ENCODE measurements at places on chromosomes 4 and X.

DNA sequence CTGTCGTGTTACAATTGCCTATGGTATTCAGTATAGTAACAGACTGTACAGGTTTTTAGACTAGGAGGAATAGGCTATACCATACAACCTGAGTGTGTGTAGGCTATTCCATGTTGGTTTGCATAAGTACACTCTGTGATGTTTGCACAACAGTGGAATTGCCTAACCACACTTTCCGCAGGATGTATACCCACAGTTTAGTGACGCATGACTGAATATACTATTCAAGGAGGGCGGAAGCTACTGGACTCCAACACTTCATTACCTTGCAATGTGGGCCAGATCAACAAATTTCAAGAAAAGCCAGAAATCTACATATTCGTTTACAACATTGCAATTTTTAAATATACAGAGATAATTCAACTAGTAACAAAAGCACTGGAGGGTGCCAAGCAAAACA lies 317.2 kb downstream of the PDGFC start:
- DNase-seq, result no peak

GRCh38 chr4:55592014-55592413 lies at the start of gene PDCL2:
PDCL2 (minus strand) TSS chr4:55592245; CDS start chr4:55592109, 136 bp downstream.
- no peak for DNase-seq

DNA sequence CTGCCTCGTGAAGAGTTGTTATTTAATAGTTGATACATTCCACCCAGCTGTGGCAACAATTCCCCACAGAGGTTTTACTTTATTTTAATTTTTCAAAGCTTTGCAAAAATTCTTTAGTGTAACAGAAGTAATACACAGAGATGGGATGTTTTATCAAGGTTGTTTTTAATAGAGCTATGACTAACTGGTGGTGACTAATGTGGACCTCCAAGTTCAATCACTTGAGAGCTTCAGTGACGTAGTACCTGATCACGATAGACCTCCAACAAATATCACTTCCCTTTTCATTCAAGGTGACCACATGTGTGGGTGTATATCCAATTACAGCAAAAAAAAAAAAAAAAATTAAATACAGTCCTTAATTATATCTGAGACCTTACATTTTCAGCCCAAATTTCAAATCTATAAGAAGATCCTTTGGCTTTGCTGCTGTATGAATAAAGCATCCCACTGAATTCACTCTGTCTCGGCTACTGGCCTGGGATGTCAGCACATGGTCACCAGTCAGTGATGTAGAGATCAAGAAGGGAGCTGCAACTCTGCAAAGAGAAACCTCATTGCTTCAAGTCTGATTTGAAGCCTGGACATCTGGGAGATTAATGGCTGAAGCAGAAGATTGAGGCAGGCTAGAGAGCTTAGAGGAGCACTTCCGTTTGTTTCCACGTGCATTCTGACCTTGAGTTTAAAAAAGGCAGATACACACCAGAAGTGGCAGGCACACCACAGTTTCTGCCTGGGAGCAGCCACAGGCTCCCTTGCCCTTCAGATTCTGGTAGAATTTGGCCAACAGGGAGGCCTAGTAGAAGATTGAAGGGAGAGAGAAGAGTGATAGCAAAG lies 345.9 kb upstream of the NOCT start:
- no peak for DNase-seq

- no peak for DNase-seq
Measured at GRCh38 chr4:169283114-169283509, 12.4 kb upstream of the SH3RF1 start.

DNA sequence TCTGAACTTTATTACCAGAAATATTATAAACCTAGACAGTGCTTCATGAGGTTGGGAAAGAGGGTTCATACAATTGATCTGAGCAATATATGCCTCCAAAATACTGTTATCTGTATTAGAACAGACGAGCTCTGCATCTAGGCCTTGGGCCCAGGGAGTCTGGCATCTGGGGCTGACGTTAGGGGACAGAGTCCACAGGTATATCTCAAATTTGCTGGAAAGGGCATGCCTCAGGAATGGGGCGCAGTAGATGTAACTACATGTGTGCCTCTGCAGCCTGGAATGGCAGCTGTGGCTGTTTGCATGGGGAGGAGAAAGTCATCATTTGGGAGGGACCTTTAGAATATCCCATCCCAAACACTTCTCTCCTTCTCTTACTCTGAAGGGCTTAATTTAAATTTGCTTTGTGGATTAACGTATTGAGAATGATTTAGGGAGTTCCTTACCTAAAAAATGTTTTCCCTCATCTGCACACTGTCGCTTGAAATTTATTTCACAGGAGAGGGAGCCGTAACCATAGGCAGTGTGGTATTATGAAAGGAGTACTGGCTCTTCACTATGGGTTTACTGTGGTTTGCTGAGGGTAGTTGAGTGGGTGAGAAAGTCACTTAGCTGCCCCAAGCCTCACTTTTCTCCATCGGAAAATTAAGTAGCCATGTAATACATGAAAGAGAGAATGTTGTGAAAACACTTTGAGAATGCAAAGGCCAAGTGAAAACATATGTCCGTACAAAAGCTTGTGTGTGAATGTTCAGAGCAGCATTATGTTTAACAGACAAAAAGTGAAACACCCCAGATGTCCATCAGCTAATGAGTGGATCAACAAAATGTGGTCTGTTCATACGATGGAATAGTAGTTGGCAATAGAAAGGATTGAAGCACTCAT lies 5.9 kb downstream of the ADD1 start:
- no peak for DNase-seq

DNA sequence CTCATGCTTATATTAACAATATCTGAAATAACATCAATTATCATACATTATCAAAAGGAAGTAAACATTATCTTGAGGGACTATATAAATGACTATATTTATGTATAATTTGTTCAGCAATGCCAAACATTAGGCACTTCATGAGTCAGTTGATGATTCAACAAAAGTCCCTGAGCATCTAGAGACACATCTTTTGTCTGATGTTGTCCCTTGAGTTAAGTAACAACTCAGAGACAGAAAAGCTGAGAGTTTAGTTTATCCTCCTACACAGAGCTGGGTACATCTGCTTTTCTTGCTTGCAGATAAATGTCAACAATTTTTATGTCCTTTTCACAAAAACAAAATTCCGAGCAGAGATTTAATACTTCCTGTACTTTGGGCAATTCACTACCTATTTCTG lies 311.1 kb downstream of the INPP4B start:
- no peak for DNase-seq

DNA sequence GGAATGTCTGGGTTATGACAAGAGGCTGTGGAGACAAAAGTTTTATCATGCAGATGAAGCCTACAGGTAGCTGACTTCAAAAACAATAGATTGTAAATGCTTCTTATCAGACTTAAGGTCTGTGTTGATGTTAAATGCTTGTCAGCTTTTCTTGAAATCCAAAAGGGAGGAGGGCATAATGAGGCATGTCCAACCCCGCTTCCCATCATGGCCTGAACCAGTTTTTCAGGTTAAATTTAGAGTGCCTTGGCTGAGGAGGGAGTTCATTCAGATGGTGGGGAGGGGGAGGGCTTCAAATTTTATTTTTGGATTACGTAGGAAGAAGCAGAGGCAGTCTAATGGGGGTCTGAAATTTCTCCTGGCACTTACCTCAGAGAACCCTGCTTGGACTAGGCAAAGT lies 207.7 kb upstream of the HDX start:
- DNase-seq, result no peak

DNA sequence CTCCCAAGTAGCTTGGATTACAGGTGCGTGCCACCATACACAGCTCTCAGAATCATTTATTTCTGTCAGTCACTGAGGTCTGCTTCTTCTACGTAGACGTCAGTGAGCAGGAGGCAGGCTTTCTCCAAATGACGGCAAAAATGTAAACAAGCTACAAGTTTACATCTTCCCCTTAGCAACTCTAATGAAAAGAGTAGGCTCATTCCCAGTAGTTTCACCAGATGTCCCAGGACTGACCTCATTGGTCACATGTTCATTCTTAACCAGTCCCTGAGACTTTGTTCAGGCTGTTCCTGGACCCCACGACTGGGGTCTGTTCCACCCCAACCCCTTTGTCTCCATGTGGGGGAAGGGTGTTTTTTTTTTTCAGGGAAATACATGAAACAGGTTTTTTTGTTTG lies 67.1 kb downstream of the TENM3 start:
- DNase-seq, result no peak

GRCh38 chr4:116881077-116881476 lies 204.3 kb downstream of the TRAM1L1 start:
- no peak for DNase-seq

DNA sequence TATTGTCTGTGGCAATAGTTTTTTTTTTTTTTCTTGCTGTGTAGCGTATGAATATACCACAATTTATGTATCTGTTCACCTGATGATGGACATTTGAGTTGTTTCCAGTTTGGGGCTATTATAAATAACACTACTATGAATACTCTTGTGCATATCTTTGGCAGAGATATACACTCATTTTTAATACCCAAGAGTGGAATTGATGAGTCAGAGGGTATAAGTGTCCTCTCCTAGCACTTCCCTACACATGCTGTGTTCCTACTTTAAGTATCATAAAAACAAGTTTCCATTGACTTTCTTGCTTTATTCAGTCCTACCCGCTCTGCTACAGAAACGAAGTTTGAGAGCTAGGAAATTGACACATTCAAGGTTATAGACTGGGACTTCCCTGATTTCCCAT lies 39.8 kb downstream of the XIAP start:
- no peak for DNase-seq

- DNase-seq, result no peak
Measured at GRCh38 chr4:185778307-185778706, 33.7 kb downstream of the SORBS2 start.

DNA sequence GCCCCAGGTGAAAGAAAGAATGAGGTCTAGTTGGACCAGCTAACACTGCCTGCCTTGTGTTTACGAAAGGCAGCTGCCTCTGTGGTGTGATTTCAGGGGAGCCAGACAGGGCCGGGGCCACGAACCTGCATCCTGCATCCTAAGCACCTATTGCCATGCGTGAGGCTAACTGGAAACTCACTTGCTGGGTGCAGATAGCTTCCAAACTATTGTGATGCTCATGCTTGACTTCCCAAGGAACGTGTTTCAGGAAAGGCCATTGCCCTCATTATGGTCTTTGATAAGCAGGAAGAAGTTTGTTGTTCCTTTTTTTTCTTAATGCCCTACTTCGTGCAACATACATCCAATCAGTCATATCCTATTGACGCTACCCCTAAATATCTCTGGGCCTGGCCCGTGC lies 2.3 kb upstream of the IRF2 start:
- no peak for DNase-seq
